ENCODE measurements at places on chromosomes 16 and 17.

- DNase-seq: no peak
These were observed 24.1 kb upstream of the MPHOSPH6 start for GRCh38 chr16:82194086-82194485.

- DNase-seq: peak; percentile 85
These were observed 21.8 kb downstream of the ACSM1 start for GRCh38 chr16:20675488-20676267.

DNA sequence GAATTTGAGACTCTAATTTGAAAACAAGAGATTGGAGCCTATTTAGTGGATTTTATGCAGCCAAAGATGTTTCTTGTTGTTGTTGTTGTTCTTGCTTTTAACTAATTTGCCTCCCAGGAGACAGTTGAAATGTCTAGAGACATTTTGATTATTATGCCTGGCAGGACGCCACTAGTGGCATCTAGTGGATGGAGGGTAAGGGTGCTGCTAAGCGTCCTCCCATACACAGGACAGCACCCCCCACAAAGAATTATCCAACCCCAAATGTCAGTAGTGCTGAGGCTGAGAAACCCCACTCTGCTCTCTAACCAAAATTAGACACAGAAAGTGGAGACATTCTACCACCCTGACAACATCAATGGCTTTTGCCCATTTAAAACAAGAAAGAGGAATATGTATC is 15.4 kb upstream of the HSBP1 start:
- DNase-seq: no peak

- DNase-seq: peak; percentile 67
These were observed 43.5 kb downstream of the REXO5 start for GRCh38 chr16:20849589-20850390.

GRCh38 chr16:17629936-17630335 is 159.2 kb upstream of the XYLT1 start:
- DNase-seq: no peak

GRCh38 chr16:51408357-51408756 is 257.3 kb upstream of the SALL1 start:
- DNase-seq: no peak

- no peak for DNase-seq
These were observed 727.9 kb upstream of the SOX9 start for GRCh38 chr17:71392715-71393567.

DNA sequence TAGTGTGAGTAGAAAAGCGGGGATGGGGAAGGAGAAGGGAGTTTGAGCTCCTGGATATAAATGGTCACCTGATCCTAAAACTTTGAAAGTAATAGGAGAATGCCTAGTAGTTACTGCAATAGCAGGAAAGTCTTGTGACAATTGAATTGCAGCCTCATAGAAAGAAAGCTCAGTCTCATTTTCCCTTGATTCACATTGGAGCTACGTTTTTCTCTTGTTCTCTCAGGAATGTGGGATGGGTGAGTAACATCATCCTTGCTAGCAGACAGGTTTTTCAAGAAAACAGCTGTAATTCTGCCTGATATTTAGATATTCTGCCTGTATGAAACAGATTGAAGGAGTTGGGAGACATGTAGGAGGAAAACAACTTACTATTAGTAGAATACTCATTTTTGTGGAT is 25.3 kb downstream of the SF3B3 start:
- no peak for DNase-seq

GRCh38 chr16:57178793-57179212 is 7.0 kb downstream of the PSME3IP1 start:
- no peak for DNase-seq

GRCh38 chr17:45197108-45197507 is 24.6 kb upstream of the FMNL1 start:
- DNase-seq: no peak

- DNase-seq: no peak
These were observed 5.6 kb downstream of the ALOX12B start for GRCh38 chr17:8081876-8082275.

DNA sequence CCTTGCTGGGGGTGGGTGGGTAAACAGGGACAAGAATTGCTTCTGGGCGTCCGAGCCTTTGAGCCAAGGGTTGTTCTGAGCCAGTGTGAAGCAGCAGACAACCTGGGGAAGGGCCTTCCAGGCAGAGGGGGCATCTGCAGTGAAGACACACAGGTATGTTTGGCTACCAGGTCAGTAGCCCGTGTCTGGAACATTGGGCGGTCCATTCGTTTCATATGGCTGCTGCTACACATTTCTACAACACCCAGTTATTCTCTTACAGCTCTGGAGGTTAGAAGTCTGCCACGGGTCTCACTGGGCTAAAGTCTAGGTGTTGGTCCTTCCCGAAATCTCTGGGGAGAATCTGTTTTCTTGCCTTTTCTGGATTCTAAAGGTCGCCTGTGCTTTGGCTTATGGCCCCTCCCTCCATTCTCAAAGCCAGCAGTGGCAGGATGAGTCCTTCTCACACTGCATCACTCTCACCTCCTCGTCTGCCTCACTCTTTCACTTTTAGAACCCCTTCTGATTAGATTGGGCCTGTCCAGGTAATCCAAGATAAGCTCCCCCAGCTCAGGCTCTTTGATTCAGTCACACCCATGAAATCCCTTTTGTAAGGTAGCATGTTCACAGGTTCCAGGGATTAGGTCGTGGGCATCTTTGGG is 136.1 kb downstream of the CLEC16A start:
- no peak for DNase-seq

DNA sequence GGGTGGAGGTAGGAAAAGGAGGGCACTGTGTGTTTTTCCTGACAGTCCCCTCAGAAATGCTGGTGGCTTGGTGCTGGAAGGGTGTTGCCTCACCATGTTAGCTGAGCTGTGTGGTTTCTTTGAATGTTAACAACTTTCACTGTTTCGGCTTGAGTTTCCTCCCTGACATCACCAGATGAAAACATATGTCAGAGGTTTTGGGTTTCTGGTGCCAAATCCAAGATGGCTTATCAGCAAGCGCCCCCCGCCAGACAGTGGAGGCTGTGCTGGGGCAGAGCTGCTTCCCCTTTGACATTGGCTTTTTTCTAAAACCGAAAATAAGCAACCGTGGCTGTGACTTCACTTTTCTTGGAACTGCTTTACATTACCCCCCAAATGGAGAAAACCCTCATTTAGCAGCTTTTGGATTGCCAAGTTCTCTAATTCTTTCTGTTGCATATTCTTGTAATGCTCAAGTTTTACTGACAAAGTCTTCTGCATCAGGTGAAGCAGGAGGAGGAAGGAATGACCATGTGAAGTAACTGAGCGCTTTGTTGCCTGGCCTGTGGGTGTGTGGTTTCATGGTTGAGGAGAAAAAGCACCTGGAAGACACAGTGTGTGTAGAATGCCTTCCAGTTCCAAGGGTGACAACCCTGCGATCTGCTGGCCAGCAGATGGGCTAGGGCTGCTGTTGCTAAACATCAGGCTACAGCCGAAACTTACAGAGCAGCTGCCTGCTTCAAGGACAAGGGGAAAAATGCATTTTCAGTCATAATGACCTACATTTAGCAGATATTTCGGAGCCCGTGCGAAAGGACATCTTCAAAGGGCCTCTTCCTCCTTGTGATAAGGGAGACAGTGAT is 9.7 kb downstream of the RMI2 start:
- no peak for DNase-seq

All from NCI-H510A treated with DMSO at 0.1 percent for 48 hours (cell line).